ENCODE measurements at places on chromosomes 16 and 17.

DNA sequence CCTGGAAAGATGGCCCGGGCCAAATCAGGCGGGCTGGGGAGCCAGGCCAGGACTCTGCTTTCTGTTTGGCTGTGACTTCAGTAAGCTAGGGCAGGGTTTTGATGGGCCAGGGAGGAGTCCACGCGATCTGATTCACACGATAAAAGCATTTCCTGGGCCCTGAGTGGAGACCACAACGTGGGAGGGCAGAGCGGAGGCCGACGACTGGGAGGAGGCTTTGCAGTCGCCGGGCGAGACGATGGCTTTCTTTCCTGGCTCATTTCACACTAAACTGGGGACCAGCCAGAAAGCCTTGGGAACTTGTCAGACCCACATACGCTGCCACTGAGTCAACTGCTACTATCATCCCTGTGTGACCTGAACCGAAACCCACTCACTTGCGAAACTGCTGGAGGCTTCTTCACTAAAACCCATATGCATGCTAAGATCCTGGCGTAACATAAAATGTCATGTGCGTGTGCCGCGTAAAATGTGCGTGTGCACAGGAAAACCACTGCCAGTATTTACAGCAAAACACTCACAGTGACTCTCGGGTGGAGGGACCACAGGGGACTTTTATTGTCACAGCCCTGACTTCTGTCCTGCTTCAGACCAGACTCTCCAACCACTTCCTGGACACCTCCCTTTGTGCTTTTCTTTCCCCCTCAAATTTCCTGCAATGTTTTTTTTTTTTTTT is 14.2 kb upstream of the RHBDF2 start:
- no peak for DNase-seq

GRCh38 chr17:56737421-56738161 is 96.1 kb downstream of the C17orf67 start:
- DNase-seq = peak; percentile 50

DNA sequence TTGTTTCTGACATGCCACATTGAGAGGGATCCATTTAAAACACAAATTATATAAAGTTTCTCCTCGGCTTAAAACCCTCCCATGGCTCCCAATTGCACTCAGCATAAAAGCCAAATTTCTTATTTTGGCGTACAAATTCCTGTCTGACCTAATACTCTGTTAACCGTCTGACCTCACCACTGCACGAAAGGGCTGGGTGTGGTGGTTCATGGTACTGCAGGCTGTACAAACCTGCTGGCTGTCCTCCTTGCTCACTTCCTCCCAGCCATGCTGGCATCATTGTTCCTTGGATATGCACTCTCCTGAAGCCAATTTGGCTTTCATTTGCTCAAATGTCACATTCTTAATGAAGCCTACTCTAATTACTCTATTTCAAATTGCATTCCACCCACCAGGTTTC is 301.6 kb upstream of the C16orf82 start:
- no peak for DNase-seq

- DNase-seq = no peak
Observed at GRCh38 chr17:45855691-45856336, 11.1 kb downstream of the SPPL2C start.

DNA sequence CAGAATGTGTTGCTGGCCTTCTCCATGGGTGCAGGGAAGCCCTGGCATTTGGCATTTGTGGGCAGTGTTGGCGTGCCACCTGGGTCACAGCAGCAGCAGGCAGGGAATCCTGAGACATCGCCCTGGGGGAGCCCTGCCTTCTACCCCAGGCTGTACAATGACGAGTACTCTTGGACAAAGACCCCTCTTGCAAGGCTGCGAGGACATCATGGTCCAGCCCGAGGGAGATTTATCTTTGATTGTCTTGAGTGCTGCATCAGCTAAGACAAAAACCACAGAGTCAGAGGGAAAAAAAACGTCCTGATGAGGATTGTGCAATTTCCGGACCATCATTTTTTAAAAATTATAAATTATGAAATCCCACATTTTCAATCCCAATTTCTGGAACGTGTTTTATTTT is 3.7 kb downstream of the CRISPLD2 start:
- no peak for DNase-seq

GRCh38 chr16:53412549-53412948 is 21.7 kb upstream of the RBL2 start:
- DNase-seq = no peak

- no peak for DNase-seq
Observed at GRCh38 chr16:73145166-73145880, 97.4 kb upstream of the ZFHX3 start.

GRCh38 chr17:2194889-2195335 is 108.7 kb downstream of the SMG6 start:
- no peak for DNase-seq

- no peak for DNase-seq
Observed at GRCh38 chr16:81481207-81481821, 36.7 kb downstream of the CMIP start.

- no peak for DNase-seq
Observed at GRCh38 chr16:28053461-28053860, 10.1 kb downstream of the GSG1L start.
